Daoy (cell line): ENCODE measurements at places on chromosomes 5 and 9.
A peak's percentile ranks its signal among the peaks of the same experiment; 100 is the strongest.

GRCh38 chr5:107393851-107394250 is 276.9 kb downstream of the EFNA5 start:
- no peak for DNase-seq

GRCh38 chr9:125965477-125965876 is 218.3 kb downstream of the PBX3 start:
- no peak for DNase-seq

DNA sequence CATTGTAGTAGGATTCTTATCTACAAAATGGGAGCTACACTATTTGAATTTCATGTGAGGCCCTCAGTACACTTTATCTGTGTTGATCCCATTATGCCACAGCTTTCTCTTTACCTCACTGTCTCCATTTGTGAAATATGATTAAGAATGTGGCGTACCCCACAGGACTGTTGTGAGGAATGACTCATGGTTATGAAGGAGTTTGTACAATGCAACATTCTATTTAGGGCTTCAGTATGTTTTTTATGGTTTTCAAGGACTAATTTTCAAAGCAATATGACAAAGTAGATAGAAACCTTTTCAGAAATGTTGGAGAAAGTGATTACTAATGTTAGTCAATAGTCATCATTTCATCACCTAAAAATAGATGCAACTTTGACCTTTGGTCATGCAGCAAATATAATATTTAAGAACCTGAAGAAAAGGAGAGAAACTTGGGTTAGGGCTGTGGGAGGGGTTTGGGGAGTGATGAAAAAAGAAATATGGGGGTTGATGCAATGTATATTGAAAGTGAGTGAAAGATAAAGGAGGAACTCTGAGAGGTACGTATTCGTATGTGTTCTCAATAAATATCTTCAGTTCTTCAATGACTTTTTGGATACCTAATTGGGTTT is 53.7 kb upstream of the PIP5K1B start:
- peak; percentile 37 for DNase-seq

DNA sequence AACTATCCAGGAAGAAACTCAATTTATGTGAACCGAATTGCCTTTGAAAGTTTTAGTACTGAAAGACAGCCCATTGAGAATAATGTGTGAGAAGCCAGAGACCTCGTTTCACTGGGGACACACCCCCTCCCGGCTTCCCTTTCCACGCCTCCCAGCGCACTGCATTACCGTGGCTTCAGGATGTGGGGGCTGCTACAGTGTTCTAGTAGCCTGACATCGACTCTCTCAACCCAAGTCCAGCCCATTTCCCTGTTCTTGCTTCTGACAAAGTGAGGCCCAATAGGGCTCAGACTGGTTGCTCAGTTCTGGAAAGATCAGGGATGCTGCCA is 3.5 kb downstream of the PAX5 start:
- DNase-seq = no peak

DNA sequence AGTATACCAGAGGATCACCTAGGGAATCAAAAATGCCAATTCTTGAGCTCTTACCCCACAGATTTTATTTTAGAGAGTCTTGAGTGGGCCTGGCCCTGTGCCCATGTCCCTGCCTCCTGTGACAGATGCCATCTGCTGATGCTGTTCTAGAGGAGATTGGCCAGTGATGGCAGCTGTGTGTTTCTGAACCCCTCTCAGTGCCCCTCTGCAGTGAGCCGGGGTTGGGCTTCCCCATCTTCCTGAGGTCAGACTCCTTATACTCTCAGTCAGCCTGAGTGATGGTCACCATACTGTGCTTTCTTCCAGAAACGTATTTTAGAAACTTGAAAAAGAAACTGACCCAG is 6.1 kb downstream of the PTCD2 start:
- DNase-seq = no peak

DNA sequence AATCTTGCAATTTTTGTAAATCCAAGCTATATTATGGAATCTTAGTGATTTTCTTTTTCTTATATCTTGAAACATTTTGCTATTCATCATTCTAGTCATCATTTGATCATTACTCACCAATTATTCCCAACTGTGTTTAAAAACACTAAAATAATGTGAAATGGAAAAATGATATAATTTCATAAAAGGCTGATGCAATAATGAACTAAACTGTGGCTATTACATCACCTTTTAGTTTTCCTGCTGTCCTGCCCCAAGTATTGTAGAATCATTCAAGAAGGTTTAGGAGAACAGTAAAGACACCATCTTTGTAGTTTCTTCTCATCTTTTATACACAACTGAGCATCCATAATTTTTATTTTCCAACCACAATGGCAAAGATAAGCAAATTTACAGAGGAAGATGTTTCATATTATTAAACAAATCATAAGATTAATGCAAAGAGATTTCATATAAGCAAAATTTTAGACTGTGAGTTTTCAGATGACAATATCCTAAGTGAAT is 431.0 kb upstream of the SLC30A5 start:
- no peak for DNase-seq

GRCh38 chr5:35835796-35836742 is 20.6 kb upstream of the IL7R start:
- DNase-seq = no peak

GRCh38 chr5:129593525-129593924 is 133.4 kb downstream of the ADAMTS19 start:
- no peak for DNase-seq

DNA sequence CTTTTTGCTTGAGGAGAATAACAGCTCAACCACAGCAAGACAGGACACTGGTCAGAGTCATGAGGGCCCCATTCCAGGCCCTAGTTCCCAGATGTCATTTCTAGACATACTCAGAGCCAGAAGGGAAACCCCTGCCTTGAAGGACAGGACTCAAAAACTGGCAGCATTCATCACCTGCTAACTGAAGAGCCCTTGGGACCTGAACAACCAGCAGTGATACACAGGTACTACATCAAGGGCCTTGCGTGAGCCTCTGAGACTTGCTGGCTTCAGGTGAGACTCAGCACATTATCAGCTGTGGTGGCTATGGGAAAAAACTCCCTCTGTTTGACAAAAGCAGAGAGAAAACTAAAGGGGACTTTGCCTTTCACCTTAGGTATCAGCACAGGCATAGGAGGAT is 22.6 kb downstream of the TMEM267 start:
- DNase-seq = no peak

GRCh38 chr9:130659699-130660248 is 4.6 kb upstream of the PRDM12 start:
- DNase-seq = peak; percentile 36

GRCh38 chr5:121967187-121967586 is 5.4 kb downstream of the SRFBP1 start:
- DNase-seq = peak; percentile 11

DNA sequence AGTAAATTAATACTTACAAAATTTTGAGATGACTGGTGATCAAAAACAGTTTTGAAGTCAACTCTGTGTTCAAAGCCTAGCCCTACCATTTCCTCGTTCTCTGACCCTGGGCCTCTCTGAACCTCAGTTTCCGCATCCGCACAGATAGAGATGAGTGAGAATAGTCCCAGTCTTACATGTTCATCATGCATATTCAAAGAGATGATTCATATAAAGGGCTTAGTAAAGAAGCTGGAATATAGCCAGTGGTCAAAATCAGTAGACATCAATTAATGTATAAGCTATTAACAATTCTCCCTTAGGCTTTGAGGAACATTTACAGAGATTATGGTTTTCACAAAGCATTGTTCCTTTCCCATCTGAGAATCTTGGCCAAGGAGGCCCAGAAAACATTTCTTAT is 250.6 kb downstream of the SPOCK1 start:
- DNase-seq = no peak

DNA sequence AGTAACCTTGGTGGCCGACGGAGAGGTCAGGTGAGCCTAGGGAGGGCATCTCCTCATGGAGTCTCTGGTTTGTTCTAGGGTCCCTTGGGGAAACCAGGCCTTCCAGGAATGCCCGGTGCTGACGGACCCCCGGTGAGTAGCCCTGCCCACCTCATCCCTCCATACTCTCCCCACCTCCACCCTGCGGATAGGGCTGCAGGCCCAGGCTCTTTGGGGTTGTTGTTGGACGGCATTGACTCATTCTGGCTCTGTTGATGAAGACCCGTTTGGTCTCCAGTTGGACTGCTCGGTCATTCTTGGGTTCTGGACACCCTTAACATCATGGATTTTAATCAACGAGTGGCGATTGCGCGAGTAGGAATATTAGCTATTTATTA is 112.3 kb upstream of the FCN2 start:
- no peak for DNase-seq

GRCh38 chr9:121676926-121677325 is 25.5 kb downstream of the DAB2IP start:
- no peak for DNase-seq

GRCh38 chr9:105816981-105817380 is 122.6 kb downstream of the TMEM38B start:
- no peak for DNase-seq

- DNase-seq = no peak
Measured at GRCh38 chr5:9264301-9264700, 281.6 kb downstream of the SEMA5A start.

DNA sequence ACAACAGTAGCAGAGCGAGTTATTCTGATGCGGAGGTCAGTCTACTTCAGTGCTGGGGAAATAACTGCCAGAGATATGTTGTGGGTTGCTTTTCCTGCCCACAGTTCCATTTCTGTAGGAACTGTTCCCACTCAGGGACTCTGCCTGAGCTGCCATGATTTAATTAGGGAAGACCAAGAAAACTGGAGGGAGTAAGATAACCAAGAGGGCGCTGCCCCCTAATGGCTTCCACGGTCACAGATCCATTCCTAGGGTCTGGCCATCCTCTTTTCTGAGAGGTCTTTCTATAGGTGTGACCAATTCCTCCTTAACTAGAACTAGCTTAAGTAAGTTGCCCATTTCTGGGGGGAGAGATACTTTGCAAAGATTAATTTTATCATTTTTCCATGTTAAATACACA is 125.9 kb downstream of the APBA1 start:
- peak; percentile 12 for DNase-seq

GRCh38 chr9:124266139-124266825 is 8.5 kb downstream of the NEK6 start:
- DNase-seq = peak; percentile 57

DNA sequence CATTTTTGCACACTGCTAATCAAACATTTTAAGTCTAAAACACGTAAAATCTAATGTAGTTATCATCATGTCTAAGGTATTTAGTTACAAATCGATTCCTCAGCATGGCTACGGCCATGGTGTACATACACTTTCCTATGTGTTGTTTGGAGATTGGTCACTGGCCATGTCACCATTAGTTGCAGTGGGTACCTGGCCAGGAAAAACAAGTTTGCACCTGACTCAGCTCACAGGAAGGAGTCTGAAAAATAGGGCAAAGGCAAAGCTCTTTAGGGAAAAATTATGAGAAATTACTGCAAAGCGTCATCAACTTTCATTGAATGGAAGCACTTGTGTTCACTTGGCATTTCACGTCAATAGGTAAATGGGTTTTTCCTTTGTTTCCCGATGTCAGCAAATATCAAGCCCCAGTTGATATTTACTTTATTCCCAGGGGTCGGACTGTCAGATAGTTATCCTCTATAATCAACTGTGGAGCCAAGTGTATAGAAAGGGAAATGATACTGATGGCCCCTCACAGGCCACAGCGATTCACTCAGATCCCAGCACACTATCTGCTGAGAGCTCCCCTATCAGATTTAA is 626.0 kb upstream of the ADAMTS16 start:
- DNase-seq = peak; percentile 83

DNA sequence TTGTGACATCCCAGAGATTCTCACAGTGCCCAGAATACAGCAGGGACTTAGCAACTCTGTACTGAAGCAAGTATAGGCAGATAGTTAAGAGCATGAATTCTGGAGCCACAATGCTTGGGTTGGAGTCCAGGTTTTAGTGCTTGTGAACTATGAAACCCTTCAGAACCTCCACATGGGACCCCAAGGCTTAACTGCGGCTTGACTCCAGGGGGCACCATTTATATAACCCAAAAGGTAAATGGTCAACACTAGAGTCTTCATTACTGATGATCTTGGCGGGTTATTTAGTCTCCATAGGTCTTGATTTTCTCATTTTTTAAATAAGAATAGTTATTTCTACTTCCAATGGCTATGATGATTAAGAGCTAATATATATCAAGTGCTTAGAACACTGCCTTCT is 390.3 kb downstream of the TAF11L14 start:
- no peak for DNase-seq
